GM20000 (cell line): ENCODE measurements at places on chromosomes 7 and 10.

- DNase-seq, result no peak
These were observed 83.1 kb downstream of the GRK5 start for GRCh38 chr10:119290301-119291048.

DNA sequence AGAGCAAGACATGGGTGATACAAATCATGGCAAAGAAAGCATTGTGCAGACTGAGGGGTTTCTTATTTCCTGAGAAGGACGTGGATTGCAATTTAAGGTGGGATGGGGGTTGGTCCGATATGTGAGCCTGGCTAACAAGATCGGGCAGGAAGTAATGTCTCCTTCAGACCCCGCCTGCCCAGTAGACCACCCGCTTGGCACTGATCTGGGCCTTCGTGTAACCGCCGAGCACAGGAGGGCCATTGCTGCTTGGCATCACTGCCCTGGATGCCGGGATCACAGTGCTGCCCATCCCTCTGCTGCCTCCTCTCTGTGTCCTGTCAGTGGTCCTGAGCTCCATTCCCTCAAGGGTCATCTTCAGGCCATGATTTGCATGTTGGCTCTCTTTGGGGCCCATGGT, 214.6 kb upstream of the ZNF32 start:
- DNase-seq, result no peak

DNA sequence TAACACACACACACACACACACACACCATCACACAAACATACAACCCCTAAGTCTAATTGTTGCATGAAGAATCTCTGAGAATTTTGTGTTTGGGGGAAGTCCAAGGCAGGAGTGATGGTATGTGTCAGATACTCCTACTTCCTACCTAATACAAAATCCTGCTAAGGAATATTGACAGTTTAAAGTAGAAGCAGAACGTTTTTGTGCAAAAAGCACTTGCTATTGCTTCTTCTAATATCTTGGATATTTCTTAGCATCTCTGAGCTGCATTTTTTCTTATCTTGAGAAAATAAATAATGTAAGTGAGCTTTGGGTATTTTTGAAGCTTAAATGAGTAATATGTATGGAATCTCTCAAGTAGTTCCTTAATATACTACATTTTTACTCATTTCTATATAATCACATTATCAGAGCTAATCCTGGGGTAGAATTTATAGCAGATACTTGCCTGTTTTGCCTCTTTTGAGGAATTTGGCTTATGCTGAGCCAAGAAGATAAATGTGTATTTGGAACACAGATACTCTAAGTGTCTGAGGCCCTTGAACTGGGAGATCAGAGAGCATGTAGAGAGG, 212.3 kb downstream of the DKK1 start:
- no peak for DNase-seq

DNA sequence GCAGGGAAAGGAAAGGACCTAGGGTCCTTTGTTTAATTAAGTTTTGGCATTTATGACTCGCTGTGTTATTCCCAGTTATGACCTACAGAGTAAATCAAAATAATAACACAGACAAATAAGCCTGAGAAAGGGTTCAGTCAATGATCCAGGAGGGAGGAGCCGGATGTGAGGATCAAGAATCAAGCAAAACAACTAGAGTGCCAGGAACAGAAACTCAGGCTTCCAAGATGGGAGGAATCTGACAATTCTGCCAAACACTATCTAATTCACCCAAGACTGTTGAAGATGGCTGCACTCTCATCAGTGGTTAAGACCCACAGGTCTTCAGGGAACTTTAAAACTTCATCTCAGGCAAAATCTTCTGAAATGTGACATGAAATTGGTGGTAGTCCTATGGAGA, 50.3 kb upstream of the PIP4K2A start:
- DNase-seq, result no peak

DNA sequence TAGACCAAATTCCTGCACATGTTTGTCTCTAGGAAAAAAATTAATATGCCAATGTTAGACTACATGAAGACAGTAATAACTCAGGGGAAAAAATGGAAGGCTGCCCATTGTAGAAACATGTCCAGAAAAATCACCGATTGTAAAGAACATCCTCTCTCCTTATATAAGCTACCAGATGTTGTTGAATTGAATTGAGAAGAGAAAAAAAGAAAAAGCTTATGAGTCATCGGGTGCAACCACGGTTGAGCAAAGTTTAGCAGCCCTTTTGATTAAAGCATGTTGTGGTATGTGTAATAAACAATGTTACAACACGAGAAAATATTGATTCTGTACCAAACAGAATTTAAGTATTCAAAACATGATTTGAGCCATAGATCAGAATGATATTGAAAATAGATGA, 102.3 kb upstream of the ARHGAP21 start:
- no peak for DNase-seq

GRCh38 chr10:76040107-76040829, 608.8 kb downstream of the LRMDA start:
- DNase-seq, result no peak

DNA sequence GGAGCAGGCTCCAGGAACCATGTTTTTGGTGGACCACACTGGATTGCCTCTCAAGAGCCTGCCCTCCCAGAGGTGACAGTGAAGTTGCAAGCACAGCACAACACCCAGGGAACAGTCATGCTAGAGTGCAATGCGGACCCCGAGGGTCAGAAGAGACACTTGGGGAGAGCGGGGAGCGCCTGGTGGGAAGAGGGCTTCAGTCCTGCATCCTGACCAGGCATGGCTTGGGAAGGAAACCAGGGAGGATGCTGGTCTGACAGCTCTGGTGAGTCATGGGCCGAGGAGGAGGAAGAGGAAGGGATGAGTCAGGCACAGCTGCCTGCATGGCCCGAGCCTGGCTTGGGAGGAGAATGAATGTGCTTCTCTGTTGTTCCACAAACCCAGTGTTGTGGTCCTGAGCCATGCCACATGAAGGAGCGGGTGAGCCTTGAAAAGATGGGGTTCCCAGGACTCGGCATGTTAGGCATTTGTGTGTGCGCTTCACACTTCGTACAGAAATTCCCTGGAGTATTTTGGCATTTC, 29.5 kb upstream of the ANKRD2 start:
- no peak for DNase-seq

DNA sequence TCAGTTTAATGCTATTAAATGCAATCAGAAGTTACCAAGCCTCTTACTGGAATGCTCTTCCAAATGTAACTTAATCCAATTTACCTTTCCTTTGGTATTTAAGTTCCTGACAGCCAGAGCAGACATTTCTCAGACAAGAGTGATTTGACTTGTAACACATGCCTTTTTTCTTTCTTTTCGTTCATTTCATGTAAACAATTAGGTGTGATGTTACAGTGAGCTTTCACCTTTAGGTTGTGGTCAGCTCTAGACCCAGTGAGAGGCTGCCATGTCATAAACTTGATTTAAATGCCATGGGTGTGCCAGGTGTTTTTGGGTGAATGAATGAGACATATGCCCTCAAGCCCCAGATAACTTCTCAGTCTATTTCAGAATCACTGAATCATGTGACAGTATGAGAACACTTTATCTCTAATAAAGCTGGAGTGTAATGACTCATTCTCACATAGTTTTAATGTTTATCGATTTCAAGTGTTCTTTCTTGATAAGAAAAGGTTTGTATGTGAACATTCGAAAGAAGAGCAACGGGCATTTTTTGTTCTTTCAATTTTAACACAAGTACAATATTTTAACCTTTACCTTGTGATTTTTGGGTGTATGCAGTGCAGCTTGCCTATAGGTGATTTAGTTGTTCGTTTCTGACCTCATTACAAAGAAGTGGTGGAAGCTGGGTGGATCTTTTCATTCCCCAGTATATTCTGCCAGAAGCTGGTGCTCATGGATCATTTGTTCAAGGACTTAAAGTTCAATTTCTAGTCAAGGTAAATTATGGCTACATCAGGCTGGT, 61.5 kb downstream of the CHN2 start:
- DNase-seq, result no peak

- DNase-seq, result no peak
These were observed at the start of gene CPN1 for GRCh38 chr10:100081075-100082001. Gene CPN1 (minus strand): TSS chr10:100081869. CDS start chr10:100081625, 244 bp downstream.

- DNase-seq, result no peak
These were observed 36.7 kb downstream of the SORBS1 start for GRCh38 chr10:95524358-95525032.

DNA sequence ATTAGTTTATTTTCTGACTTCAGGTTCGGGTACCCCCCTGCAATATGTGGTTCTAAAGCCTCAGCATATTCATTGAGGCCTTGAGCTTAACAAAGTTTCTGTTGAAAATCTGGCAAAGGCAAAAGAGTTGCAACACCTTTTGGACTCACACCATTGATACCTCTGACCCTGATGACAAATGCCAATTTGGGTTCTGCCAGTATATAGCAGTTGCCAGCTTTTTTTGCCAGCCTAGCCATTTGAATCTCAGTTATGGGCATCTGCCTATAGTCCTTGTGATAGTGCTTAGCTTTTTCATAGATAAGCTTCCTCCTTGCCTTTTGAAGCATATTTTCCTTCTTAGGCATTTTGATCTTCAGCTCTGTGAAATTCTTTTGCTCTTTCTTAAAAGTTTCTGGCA, 31.9 kb downstream of the LIPJ start:
- no peak for DNase-seq

- DNase-seq, result no peak
These were observed 47.6 kb downstream of the GTF2IRD1 start for GRCh38 chr7:74501298-74501697.

- DNase-seq, result no peak
These were observed 145.4 kb upstream of the SMIM30 start for GRCh38 chr7:113263749-113264148.

DNA sequence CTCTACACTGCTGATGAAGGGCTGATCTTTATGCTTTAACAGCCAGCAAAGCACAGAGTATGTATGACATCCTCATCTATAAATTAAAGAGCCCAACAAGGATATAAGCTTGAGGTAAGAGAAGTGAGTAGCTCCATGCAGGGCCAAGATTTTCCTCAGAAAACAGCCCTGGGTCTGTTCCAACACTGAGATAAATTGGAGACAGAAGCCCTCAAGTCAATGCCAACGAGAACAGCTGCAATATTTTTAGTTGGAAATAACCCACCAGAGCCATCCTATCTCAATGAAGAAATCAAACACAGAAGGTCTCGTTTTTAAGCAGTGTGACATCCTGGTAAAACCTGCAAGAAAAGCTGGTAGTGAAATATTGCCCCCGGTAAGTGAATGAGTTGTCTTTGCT, 297.0 kb upstream of the AUTS2 start:
- DNase-seq, result no peak

- DNase-seq, result no peak
These were observed 420.7 kb upstream of the LRRTM3 start for GRCh38 chr10:66505003-66505657.

- no peak for DNase-seq
These were observed 64.5 kb downstream of the HIF1AN start for GRCh38 chr10:100600218-100600617.

DNA sequence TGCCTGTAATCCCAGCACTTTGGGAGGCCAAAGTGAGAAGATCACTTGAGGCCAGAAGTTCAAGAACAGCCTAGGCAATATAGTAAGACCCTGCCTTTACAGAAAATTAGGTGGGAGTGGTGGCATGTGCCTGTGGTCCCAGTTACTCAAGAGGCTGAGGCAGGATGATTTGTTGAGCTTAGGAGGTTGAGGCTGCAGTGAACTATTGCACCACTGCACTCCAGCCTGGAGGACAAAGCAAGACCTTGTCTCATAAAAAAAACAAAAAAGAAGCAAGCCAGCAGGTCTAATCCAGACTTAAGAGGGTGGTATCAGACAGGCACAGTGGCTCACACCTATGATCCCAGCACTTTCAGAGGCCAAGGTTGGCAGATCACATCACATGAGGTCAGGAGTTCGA, 24.5 kb upstream of the KCTD7 start:
- DNase-seq, result no peak

DNA sequence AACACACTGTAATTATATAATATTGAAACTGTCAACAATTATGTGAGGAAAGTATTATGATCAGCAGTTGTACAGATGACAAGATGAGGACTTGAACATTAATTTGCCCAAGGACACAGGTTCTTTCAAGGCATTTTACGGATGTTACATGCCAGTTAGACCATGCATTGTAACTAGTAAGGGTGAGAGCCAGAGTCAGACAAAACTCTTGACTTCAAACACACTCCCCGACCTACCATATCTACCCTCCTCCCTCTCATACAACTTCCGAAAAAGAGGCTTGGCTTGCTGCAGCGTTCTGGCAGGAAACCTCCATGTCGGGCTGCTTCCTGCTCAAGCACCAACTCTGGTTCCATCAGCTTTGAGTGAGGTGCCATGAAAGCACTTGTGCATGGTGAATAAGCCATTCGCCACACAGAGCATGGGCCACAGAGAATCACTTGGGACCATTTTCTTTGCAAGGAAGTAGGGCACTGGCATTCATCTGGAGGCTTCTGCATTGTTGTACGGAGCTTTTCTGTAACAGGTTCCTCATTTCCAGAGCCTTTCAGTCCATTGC, 53.2 kb downstream of the FOXI2 start:
- DNase-seq, result no peak

- DNase-seq, result no peak
These were observed 910.3 kb downstream of the LRMDA start for GRCh38 chr10:76341740-76342139.

GRCh38 chr7:27997188-27997707, 183.3 kb downstream of the JAZF1 start:
- DNase-seq, result no peak

DNA sequence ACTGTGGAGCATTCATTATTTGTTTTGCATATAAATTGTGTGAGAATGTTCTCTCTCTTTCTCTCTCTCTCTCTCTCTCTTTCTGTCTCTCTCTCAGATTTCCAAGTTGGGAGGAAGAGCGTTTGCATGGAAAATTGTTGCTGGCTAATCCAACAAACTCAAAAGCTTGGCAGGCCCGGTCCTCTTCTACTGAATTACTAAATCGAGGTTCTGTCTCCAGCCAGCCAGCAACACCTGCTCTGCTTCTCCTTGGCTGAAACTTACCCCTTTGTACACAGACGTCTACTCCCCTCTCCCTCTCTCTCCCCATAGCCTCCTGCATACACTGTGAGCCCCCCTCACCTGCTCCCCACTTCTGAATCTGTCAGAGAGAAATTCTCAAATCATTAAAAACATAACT, 996.4 kb upstream of the AUTS2 start:
- no peak for DNase-seq

DNA sequence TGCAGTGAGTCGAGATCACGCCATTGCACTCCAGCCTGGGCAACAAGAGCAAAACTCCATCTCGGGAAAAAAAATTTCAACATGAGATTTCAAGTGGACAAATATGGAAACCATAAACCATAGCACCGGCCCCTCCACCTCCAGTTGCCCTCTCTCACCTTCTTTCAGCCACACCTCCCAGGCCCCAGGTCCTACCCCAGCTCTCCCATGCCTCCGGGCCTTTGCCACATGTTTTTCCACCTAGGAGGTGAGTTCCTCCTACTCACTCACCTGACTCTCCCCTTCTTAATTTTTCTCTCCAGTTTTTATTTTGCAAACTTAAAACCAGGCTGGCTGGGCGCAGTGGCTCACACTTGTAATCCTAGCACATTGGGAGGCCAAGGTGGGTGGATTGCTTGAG, 13.7 kb upstream of the CLDN4 start:
- DNase-seq, result no peak

DNA sequence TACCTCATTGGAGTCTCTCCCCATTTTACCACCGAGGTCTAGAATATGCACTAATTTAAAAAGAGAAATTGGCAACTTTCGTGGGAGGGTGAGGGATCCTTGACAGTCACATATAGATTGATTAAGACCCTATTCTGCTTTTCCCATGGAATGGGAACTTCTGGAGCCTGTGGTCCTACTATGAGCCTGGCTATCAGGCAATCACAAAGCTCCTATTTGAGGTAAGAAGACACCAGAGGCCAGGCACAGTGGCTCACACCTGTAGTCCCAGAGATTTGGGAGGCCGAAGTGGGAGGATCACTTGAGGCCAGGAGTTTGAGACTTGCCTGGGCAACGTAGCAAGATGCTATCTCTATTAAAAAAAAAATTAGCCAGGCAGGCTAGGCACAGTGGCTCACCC, 104.7 kb upstream of the CCNY start:
- no peak for DNase-seq
